Activated T-cell treated with anti-CD3 and anti-CD28 coated beads, Interleukin-2, amount 50 U/mL, for 1 hour (primary cell): ENCODE measurements at places on chromosomes 13 and 19.

DNA sequence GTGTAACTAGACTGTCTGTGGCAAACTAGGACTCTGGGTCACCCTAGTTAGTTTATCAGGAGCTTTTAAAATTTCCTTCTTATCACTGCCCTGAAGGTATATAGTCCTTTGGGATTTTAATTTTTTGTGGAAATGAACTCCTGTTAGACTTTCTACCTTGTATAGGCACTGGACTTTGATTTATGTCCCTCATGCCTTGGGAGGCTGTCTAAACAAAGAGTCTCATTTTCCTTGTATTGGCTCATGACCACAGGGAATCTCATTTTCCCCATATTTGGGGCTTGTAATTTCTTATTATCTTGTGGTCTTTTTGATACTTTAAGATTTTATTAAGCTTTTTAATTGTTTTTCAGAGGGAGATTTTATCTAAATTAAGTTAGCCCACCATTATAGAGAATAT lies 21.4 kb downstream of the KCTD4 start:
- DNase-seq = no peak

DNA sequence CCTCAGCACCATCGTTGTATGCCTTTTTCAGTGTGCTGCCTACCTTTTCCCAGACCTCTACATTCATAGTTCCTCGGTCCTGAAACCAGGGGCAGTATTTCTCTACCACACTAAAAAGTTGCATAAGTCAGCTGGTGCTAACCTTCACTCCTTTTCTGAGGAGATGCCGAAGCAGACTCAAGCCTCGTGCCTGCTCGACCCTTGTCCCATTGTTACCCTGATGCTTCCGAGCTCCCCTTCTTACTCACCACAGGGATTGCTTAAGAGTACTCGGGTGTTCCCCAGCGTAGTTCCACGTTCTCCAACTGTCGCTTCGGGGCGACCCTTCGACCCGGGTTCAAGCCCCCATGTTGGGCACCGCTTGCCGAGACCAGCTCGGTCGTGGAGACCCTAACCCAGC lies 19.0 kb upstream of the IL17D start:
- no peak for DNase-seq

DNA sequence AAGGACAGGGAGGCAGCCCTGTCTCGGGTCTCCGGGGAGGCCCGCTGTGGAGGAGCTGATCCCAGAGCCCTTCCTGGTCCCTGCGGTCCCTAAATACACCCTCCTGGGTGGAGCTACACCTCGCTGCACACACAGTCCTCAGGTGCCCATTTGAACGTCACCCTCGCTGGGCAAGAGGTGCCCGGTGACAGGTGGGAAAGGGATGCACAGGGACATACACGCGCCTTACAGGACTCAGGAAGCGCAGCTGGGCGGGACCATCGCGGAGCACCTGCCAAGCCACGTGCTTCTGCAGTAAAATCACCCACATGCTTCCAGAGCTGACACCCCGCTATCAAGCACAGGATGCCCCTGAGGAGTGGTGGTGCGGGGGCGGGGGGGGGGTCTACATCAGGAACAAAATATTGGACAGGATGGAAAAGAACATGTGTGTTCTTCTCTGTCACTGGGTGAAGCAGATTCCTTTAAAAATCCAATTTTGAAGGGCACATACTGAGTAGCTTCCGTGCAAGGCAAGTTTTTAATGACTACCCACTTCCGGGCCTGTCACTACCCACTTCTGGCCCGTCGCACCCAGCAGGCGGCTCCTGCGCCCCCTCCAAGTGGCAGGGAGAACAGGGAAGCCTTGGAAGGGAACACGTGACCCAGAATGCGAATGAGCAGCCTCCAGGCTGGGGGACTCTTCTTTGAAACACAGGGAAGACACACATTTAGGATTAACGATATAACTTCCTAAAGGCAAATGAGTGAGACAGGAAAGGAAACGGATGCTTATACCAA lies 78.9 kb downstream of the COL4A1 start:
- DNase-seq = no peak

DNA sequence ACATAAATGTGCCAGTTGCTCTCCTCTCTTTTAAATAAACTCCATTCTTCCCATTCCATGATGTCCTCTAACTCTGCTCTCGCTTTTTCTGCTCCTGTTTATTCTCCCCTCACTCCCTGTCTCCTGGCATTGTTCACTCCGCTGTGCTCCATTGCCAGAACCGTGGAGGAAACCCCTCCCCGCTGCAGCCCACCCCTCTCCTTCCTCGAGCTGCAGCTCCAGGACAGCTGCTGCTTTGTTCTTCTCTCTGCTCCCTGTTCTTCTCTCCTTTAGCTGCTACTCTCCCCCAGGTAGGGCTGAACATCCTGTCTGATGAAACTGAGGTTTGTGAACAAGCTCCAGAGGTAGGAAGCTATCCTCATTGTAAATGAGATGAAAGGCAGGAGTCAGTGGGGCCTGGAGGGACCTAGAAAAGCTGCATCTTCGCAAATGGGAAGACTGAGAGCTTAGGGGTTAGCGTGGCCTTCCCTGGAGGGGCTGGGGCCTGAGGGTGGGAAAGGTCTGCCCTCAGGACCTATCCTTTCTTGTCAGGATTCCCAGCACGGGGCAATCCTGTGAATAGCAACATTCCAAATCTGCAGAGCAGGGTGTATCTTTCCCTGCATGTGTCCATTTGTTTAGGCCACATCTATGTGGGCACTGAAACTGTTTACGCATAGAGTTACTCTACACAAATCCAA lies 243.7 kb downstream of the DNAJC15 start:
- DNase-seq = no peak

GRCh38 chr13:100921139-100921538 lies 246.5 kb upstream of the TMTC4 start:
- DNase-seq = no peak

- no peak for DNase-seq
Measured at GRCh38 chr13:73069206-73069805, 10.5 kb downstream of the KLF5 start.

DNA sequence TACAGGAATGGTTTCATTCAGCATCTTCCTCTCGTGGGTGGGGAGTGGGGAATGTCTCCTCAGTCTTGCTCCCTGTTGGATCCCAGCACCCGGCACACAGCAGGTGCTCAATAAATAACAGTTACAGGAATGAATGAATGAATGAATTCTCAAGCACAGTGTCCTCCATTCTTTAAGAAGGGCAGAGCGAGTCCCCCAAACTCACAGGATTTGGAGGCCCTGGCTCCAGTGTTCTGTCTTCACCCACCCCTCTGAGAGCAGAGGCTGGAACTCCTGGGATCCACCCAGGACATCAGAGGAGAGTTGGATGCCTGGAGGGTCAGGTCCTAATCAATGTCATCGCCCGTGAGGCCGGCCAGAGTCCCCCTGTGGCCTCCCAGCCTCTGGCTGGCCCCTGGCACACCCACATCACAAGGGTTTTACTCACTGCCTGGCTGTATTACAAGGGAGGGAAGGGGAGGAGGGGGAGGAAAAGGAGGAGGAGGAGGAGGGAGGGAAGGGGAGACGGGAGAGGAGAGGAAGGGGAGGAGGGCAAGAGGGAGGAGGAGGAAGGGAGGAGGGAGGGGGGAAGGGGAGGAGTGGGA lies 8.7 kb upstream of the CREB3L3 start:
- DNase-seq = no peak

GRCh38 chr13:85283408-85283807 lies 515.8 kb downstream of the SLITRK6 start:
- no peak for DNase-seq

- no peak for DNase-seq
Measured at GRCh38 chr13:52765611-52766390, 26.2 kb upstream of the CNMD start.

DNA sequence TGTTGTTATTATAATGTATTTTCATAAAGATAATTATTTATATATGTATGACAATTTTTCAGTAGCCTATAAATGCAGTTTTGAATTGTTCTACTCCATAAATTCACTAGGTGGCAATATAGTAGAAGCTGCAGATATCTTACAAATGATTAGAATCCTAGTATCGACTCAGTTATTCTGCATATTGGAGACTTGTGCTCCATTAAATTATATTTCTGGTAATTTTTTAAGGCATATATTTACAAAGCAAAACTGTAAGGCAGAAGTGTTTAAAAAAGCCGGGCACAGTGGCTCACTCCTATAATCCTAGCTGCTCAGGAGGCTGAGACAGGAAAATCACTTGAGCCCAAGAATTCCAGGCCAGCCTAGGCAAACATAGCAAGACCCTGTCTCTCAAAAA lies 58.7 kb downstream of the DPY19L3 start:
- DNase-seq = no peak

DNA sequence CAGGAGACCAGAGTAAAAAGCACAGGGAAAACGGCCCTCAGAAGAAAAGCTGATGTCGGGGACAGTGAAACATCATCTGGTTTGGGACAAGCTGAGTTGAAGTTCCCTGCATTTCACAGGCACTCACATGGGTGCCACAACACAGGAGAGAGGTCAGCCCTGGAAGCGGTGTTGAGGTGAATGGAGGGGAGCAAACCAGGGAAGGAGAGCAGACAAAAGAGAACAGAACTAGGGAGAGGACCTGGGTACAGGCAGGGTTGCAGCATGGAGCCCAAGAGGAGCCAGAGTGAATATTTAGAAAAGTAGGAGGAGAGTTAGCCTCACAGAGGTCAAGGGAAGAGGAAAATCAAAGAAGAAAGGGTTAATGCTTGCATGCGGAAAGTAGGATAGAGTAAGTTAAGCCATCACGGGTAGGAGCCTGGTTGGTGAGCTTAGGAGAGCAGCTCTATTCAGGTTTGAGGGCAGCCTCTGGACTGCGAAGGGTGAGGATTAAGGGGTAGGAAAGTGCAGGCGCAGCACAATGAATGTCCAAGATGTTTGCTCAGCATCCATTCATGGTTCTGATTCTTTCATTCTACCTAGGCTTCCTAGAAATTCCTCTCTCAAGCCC lies 15.5 kb downstream of the FAM216B start:
- DNase-seq = no peak

- no peak for DNase-seq
Measured at GRCh38 chr13:24187185-24187584, 26.7 kb downstream of the SPATA13 start.

DNA sequence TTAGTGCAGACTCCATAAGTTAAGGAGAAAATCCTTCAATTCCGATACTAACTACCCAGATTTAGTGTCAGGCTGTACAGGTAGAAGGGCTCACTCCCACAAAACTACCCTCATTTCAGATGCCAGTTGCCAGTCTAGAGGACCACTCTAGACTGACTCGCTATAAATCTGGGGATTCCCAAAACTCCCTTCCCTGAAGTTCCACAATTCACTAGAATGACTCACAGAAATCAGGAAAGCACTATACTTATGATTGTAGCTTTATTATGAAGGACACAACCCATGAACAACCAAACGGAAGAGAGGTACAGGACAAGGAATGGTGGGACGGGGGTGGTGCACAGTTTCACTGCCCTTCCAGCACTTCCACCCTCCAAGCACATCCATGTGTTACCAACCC lies 321.2 kb downstream of the DIAPH3 start:
- no peak for DNase-seq
